Femur (tissue), 1 donor: ENCODE measurements at places on chromosomes 4 and X.

DNA sequence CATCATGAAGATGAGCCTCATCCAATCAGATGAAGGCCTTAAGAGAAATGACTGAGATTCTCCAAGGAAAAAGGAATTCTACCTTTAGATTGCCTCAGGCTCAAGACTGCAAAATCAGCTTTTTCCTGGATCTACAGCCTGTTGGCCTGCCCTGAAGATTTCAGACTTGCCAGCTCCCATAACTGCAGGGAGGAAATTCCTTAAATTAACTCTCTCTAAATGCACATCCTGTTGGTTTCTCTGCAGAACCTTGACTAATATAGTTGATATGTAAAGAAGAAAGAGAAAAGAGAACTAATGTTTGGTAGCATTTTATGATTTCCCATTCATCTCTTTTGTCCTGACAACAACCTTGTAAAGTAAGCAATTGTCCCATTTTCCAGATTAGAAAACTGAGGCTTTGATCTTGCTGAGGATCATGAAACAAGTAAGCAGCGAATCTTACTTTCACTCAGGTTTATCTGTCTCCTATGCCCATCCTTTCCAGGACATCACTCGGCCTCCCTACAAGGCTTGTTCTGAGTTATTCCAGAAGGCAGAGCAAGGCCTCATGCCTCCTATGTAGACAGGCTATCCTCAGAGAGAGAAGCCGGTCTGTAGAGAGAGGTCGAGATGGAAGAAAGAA lies 115.0 kb upstream of the LDB2 start:
- peak; percentile 27 for DNase-seq

DNA sequence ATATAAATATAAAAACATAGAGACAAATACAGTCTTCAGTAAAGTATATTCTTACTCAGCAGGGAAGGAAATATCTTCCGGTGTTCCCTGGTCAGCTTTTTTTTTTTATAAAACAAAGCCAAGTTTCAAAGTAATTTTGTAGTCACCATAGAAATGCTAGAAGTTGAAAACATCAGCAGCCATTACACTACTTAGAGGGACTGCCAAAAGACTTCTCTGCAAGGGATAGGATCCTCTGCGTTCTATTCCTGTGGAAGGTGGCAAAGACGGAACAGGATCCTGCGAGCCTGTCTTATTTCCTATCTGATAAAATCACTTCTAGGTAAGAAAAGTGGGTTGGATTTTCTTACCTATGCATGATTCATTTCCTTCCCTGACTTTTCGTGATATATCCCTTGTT lies 19.4 kb downstream of the CLDN22 start:
- DNase-seq = no peak

DNA sequence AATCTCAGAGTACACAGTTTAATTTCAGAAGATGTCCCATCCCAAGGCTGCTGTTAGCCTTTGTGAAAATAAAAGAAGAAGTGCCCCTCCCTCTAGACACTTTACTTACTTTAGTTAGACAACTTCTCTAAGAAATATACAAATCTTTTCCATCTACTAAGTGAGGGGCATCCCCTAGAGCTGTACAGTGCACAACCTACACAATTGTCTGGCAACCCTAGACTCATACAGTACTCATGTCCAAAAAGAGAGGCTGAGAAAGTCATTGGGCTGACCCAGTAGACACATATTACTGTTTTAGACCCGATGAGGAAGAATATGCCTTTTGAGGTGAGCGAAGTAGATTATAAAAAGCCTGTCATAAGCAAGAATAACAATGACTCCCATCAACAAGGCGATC lies 297.6 kb downstream of the IDS start:
- DNase-seq = no peak

- no peak for DNase-seq
Measured at GRCh38 chr4:97309121-97309520, 834.2 kb downstream of the STPG2 start.

GRCh38 chrX:80812176-80812575 lies 2.5 kb upstream of the BRWD3 start:
- DNase-seq = peak; percentile 27

- no peak for DNase-seq
Measured at GRCh38 chr4:47000406-47000805, 7.0 kb upstream of the GABRA4 start.

- DNase-seq = no peak
Measured at GRCh38 chrX:16267431-16267830, 100.2 kb downstream of the MAGEB17 start.

DNA sequence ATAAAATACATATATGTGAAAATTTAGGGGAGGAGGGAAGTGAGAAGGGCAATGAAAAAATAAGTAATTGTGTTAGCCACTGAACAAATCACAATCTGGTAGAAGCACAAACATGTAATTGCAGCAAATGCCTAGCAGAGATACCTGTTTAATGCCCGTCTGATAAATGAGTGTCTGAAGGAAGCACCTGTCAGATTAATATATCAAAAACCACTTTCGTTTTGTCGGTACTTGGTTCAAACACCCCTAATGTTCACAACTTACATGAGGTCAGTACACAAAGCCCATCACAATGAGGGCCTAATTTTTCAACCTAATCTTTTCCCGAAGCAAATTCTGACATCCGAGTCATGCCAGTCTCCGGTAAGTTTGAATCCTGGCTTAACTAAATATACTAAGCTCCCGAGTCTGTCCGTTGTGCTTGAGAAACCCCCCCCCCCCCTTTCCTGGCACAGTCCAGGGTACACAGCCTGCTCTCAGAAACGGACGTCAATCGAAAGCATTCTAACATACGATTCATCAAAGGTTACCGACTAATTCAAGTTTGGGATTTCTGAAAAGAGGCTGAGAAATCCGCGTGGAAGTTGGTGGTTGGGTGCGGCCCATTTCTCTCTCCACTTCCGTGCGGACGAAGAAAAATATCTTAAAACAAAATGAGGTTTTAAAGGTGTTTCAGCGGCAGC lies 758 bp downstream of the SDAD1 start:
- DNase-seq = no peak

DNA sequence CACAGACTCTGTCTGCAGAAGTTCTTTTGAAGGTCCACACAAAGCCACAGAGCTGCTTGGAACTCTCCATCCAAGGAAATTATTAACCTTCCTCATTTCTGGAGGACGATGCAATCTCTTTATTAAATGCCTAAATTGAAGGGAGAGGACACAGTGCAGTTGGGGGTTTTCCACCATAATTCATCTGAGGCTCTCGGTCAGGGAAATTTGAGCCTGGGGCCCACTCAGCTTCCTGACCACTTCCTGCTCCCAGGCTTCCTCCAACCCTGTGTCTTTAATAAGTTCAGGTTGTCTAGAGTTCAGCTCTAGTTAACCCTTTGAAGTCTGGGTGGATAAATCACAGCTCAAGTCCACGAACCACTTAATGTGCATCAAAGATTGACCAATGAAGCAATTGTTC lies 58.5 kb downstream of the PRPS1 start:
- DNase-seq = no peak

DNA sequence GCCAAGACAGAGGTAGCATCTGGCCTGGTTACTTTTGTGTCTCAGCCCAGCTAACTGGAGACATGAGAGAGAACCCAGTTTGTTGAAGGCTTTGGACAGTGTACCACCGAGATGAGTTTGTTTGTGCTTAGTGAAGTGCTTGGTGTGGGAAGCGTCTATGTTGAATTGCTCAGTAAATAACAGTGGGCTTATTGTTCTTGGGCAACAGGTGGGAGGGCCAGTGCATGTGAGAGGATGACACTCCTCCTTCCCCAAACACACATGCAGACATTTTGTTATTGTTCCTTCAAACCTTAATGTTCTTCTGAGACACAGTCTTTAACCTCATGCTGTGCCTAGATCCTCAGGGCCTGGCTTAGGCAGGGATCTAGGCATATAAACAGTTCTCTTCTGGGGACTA lies 39.7 kb downstream of the MSN start:
- DNase-seq = no peak

- DNase-seq = no peak
Measured at GRCh38 chr4:151468715-151469696, 60.0 kb downstream of the FHIP1A start.

DNA sequence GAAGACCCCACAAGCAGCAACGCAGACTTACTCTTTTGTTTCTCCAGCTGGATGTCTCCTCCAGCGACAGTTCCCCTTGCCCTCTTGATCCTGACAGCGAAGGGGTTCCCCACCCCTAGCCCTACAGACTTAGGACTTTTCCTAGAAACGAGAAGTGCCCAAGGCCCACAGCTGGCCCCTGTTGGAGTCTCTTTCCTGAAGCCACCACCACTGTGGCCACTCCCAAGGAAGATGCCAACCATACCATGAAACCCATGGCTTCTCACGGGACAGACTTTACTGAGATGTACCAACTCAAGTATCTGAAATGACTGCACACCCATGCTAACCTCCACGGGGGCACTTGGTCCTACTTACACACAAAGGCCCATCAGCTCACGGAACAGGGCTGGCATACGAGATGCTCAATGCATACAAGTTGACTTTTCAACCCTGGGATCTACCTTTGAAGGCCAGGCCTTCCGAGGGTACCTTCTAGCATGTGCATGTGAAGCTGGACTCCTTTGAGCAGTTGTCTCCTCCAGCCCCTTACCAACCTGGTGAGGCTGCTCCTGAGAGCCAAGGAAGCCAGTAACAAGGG lies 924 bp upstream of the IRAK1 start:
- no peak for DNase-seq

GRCh38 chr4:164550989-164551712 lies 202.8 kb upstream of the SMIM31 start:
- no peak for DNase-seq

DNA sequence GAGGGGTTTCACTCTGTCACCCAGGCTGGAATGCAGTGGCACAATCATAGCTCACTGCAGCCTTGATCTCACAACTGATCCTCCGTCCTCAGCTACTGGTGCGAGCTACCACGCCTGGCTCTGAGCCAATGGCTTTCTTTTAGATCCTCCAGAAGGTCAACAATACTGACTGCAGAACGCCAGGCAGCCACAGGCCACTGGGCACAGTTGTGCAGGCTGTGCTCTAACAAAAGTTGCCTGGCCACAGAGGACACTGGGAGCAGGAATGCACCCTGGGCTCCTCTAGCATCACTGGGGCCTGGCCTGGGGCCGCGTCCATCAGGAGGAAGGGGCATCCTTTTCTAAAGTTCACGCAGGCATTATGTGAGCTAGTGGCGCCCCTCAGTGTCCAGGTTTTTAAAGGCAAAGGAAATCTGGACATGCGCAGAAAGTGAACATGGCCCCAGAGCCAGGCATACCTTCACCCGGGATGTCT lies 14.9 kb upstream of the PORCN start:
- DNase-seq = no peak

DNA sequence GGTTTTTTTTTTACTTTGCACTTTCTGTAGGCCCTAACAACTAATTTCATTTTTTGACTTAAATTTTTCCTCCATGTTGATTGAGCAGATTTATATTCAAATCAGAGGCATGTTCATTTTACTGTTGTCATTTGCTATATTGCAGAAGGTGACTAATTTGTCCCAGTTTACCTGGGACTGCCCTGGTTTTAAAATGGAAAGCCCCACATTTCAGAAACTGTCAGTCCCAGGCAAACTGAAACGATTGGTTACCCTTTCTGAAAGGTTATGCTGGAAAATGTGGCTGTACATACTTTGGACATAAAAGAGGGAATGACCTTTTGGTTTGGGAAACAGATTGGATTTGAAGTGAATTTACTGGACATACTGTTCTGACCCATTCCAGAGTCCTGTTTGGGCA lies 160.0 kb downstream of the SPCS3 start:
- DNase-seq = no peak

GRCh38 chr4:84529169-84529751 lies 30.2 kb upstream of the NKX6-1 start:
- no peak for DNase-seq

GRCh38 chrX:43813898-43814297 lies 68.4 kb downstream of the MAOB start:
- DNase-seq = no peak

- DNase-seq = no peak
Measured at GRCh38 chr4:168677063-168677462, 180.2 kb downstream of the PALLD start.

GRCh38 chrX:106932960-106933537 lies 12.8 kb downstream of the CLDN2 start:
- DNase-seq = no peak
